Activated CD8-positive, alpha-beta memory T cell treated with anti-CD3 and anti-CD28 coated beads for 24 hours (primary cell): ENCODE measurements at places on chromosomes 6 and 20.

DNA sequence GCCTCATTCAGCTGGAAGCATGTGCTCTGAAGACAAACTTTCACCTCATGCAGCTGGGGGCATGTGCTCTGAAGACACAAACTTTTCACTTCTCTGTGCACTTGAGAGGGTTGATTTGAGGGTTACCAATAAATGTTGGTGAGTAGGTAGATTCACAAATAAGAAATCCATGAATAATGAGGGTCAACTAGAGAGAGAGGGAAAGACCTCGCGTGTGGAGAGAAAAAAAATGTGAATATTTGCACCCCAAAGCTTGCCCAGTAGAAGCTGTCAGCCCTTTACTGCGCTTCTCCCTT lies 43.4 kb downstream of the PSMB1 start:
- DNase-seq, result no peak

DNA sequence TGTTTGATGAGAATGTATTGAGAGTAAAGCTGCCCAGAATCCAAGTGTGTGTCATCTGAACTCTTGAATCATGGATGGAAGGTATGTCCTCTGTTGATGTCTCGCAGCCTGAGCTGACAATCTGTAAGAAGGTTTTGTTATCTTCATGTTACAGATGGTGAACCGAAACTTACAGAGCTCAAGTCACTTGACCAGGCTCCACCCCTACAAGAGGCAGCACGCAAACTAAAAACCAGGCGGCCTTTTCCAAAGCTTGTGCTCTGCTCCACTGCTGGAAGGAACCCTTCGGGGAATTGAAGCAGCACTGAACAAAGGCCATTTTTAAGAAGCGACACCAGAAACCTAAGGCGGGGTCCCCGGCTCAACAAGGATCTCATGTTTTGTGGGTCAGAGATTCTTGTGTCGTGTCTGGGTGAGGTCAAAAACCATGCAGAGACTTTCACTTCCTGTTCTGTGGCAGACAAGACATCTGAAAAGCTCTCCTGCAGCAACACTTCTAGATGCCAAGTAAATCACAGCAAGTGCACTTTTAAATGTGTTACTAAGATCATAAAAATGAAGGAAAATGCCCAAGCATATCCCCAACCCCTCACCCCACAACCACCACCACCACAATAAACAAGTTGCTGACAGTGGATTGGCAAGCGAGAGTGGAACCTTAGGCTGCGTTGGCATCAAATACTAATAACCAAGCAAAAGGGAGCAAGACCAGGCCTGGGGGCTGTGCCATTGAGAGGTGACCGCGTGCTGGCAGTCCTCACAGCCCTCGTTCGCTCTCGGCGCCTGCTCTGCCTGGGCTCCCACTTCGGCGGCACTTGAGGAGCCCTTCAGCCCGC lies 27.3 kb downstream of the NQO2 start:
- peak; percentile 73 for DNase-seq

- DNase-seq, result no peak
These were observed 7.0 kb upstream of the RIN2 start for GRCh38 chr20:19750907-19751636.

GRCh38 chr6:104402572-104402971 lies 457.1 kb downstream of the HACE1 start:
- DNase-seq, result no peak
